ENCODE measurements at places on chromosomes 7 and 10. TPM values are rescaled to one million over a fixed set of nuclear protein-coding genes. Genes with fewer than 3 reads are reported as not detected.

The CDH23 gene
- total RNA-seq = 8.0 TPM

- DNase-seq = no peak
Measured at GRCh38 chr10:4278186-4278585, 493.2 kb upstream of the KLF6 start.

The PBLD gene
- 4.1 TPM for total RNA-seq

DNA sequence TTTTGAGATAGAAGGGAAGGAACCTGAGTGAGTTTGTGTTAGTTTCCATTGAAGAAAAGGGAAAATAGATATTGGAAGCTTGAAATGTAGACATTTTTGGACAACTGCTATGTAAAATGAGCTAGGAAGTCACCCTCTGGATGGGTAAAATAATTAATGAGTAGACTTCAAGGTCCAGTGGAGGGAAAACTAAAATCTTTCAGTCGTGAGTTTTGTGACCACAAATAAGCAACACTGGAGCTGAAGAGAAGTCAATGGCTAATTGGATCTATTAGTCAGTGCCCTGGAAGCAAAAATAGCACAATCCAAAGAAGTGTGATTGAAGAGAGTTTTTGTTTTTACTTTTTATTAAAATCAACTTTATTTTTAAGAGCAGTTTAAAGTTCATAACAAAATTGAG lies 123.4 kb downstream of the MYO3A start:
- DNase-seq = no peak

GRCh38 chr7:15757041-15758000 lies 70.8 kb upstream of the MEOX2 start:
- DNase-seq = no peak

DNA sequence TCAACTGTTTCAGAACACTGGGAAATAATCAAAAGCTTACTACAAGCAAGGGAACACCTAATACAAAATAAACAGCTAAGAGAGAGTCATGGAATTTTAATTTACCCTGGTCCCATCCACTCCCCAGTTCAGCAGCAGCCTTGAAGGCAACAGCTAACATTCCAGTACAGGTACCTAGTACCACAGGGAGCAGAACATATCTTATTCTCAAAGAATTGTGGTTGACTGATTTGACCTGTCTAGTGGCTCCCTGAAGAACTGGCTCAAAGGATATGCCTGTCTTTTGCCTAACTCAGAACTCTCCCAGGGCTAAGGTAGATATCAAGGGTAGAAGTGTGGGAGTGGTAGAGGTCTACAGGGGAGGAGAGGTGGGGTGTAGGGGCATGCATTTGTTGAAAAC lies 32.3 kb downstream of the SMURF1 start:
- DNase-seq = no peak

DNA sequence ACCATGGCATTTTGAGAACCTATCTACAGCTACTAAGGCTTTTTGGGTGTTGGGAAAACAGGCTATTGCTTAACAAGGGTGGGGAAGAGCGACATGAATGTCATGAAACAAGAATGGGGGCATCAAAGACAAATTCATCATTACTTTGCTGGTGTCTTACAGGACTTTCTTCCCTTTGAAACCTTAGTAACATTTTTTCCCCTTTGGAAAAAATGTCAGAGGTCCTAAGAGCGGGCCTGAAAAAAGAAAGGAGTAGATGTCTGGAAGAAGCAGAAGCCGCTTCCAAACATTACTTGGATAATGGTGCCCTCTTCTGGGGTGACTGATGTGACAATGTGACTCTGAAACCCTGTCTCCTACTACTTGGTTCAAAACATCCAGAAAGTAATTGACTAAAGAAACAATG lies 3.8 kb upstream of the DDX50 start:
- DNase-seq = no peak

DNA sequence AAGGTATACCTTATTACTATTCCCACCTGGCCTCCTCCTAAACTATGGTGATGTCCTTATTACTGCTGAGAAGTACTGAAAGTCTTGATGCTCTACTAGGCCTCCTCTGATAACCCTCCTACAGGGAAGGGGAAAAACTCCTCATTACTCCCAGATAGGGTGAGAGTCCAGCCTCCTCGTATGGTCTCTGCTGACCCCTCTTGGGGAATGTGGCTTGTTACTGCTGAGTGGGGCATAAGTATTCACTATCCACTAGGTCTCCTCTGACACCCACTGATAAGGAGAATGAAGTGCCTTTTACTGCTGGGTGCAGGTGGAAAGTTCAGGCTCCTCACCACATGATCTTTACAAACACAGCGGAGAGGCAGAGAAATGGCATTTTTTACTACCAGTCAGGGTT lies 222.9 kb downstream of the CHRM2 start:
- no peak for DNase-seq

GRCh38 chr10:62961951-62962523 lies 145.9 kb upstream of the EGR2 start:
- no peak for DNase-seq

GRCh38 chr7:40221836-40222235 lies 87.0 kb downstream of the SUGCT start:
- DNase-seq = no peak

DNA sequence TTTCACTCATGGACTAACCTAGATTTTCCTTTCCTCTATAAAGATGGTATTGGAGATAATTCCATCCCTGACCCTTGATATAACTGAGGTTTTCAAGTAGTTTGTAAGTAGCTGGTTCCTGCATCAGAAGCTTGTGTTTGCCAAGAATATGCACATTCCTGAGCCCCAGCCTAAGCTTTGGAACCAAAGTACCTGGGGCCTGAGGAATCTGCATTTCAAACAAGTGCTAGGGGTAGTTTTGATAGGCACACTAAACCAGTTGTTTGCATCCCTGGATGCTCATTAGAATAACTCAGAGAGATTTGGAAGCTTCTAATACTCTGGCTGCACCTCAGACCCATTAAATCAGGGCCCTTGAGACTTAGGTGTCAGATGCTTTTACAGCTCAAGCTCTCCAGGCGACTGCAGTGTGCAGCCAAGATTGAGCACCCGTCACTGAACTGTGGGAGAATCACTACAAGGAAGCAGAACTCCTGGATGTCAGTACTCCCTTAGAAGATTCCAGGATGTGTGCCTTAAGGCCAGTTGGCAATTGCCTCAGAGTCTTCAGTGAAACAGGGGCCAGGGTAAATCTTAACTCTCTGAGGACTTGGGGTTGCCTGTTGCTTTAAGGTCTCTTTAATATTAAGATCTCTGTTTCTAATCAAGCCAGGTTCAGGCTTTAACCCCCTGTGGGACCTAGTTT lies 565.0 kb downstream of the REEP3 start:
- DNase-seq = no peak

- no peak for DNase-seq
Measured at GRCh38 chr10:47368431-47369180, 15.5 kb downstream of the ZNF488 start.

GRCh38 chr7:156932006-156932405 lies 17.5 kb upstream of the NOM1 start:
- DNase-seq = no peak

DNA sequence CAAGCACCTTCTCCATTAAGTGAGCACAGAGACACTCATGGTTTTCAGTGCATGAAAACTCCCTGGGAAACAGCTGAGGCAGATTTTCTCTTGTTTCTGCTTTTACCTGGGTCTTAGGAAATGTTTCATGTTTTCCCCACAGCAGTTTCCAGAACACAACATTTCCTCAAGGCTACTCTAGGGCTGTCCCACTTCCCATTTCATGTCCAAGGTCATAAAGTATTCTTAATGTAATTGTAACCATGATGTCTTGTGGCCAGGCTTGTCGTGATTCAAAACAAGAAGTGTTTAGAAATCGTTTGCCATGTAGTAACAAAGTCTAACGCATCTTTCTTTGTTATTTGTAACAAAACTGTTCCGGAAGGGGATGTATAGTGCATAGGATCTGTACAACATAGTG lies 83.8 kb upstream of the NRP1 start:
- DNase-seq = no peak

The TFR2 gene
- total RNA-seq = 0.79 TPM
